KBM-7 (cell line): ENCODE measurements at places on chromosomes 7 and 10.

- no peak for DNase-seq
Observed at GRCh38 chr10:113069595-113069994, 119.5 kb downstream of the TCF7L2 start.

- no peak for DNase-seq
Observed at GRCh38 chr7:97731736-97732564, at the start of gene TAC1. Gene TAC1 (plus strand): TSS chr7:97732086. CDS start chr7:97732613, 527 bp downstream.

DNA sequence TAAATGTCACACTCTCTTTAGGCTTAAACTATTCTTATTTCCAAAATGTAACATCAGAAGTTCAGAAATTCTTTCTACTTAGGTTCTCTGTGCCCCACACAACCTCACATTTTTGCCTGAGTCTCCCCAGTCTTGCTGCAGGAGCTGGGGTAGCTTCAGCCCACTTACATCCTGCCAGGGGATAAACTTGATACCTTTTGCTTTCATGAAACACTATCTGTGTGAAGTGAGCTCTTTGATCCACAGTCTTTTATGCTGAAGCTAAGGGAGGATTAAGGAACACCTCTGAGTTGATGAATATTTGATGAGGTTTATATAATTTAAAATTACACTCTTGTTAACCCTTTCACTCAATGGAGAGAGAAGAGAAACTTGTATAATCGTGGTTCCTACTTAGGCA is 341.0 kb downstream of the AUTS2 start:
- DNase-seq, result no peak

DNA sequence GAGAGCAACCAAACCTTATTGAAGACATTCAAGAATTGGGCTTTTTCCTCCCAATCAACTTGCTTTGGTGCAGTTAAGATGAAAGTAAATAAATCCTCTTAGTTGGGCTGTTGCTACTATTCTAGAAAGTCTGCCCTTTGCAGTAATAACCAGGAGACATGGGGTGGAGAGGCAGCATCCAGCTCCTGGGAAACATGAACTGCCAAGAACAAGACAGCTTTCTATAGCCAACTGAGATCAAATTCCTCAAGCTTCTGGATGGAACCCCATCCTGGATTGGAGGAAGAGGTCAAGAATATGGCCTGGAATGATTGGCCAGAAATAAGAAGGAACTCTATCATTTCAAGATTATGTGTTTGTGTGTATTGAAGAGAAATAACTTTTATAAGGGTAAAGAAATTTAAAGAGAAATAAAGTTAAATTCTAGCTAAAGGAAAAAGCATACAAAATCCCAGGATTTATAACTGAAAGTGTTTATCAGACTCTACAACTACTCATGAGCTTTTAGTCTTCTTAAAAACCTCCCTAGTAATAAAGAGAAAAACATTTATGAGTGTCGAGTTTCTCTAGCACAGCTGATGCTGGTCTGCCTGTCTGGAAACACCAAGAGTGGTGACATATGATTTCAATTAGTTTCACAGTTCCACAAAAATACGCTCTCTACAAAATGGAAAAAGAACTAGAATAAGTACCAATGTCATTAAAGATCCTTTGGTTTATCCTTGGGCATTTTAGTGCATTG is 70.1 kb upstream of the COL1A2 start:
- no peak for DNase-seq
